ENCODE measurements at places on chromosomes 4 and X.

DNA sequence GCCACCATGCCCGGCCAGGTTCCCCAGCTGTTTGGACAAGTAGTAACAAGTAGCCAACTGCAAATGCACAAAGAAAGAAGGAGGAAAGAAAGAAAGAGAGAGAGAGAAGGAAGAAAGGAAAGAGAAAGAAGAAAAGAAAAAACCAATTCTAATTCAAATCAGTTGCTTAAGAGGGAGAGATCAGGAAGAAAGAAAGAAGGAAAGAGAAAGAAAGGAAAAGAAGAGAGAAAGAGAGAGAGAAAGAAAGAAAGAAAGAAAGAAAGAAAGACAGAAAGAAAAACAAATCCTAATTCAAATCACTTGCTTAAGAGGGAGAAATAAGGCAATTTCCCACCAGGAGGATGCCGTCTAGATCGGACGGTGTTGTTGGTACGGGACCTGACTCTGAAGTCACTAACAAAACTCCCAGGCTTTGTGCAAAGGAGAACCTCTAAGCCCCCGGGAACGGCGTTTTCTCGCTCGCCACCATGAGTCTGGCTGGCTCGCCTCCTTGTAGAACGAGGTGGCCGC, 95.5 kb upstream of the PPP2R3B start:
- no peak for DNase-seq

DNA sequence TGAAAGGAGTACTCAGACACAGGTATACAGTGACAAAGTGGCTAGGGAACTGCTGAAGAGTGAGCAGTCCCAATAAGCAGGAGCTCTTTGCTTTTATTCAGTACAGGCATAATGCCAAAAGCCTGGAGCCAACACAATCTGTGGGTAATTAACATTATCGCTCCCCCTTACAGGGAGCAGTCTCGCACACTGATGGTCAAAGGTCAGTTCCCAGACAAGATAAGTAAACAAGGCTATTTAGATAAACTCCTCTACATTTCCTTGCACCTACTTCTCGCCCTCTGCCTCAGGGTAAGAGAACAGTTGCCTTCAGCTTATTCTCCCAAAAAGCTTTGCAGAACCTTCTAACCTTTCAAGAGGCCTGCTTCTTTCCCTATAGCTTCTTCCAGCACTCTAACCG, 73.9 kb upstream of the TAF9B start:
- no peak for DNase-seq

- no peak for DNase-seq
Observed at GRCh38 chr4:112888622-112889021, 160.8 kb upstream of the ANK2 start.

DNA sequence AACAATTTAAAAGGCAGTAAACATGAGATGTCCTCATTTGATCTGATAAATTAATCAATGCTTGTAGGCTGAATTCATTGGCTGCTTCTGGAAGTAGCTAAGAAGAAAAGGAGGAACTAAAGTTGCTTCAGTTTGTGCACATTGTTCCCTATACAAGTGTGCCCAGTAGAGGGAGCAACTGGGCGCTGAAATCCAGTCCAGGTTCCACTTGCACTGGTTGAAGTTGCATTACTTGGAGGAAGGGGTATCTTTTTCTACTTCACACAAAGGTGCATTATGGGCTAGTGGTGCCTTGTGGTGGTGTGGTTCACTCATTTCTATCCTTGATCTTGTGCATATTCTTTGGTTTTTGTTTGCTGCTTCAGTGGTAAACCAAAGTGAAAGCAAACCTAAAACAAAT, 67.9 kb upstream of the SOX3 start:
- DNase-seq = no peak

DNA sequence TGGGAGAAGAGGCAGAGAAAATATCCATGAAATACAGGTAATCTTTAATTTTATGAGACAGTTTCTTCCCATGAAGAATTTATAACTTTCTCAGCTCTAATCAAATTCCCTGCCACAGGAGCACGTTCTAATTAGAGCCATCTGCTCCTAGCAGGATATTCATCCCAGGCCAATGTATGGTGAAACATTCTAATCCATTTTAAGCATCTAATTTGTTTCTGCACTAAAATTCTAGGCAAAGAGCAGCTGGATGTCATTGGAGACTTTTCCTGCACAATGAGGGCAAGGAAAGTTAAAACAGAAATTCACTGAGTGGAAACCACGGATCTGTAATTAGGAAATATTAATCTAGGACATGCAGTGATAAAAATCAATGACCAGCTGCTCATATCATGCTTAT, 107.7 kb upstream of the ZFP42 start:
- DNase-seq = no peak

DNA sequence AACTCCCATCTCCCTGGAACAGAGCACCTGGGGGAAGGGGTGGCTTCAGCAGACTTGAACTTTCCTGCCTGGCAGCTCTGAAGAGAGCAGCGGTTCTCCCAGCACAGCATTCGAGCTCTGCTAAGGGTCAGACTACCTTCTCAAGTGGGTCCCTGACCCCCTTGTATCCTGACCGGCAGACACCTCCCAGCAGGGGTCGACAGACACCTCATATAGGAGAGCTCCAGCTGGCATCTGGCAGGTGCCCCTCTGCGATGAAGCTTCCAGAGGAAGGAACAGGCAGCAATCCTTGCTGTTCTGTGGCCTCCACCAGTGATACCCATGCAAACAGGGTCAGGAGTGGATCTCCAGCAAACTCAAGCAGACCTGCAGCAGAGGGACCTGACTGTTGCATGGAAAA, 244.1 kb upstream of the RASGEF1B start:
- no peak for DNase-seq

DNA sequence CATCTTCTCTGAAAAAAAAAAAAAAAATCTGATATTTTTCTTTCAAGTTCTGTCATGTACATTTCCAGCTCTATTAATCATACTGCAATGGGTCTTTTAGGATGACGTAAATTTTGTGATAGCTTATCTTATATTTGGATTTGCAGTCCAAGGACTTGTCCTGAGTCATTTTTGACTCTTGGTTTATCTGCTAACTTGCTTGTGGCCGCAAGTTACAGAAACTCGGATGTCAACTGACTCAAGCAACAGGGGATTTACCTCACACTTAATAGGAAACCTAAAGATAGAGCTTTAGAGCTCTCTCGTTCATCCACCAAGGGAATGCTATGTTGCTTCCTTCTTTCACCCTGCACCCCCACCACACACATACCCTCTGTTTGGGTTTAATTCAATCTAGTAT, 1433.8 kb upstream of the TENM3 start:
- DNase-seq = no peak

All from stimulated activated naive CD4-positive, alpha-beta T cell (primary cell).